ENCODE measurements at places on chromosomes 3 and 15. TPM values are rescaled to one million over a fixed set of nuclear protein-coding genes. Genes with fewer than 3 reads are reported as not detected.
A peak's percentile ranks its signal among the peaks of the same experiment; 100 is the strongest.

DNA sequence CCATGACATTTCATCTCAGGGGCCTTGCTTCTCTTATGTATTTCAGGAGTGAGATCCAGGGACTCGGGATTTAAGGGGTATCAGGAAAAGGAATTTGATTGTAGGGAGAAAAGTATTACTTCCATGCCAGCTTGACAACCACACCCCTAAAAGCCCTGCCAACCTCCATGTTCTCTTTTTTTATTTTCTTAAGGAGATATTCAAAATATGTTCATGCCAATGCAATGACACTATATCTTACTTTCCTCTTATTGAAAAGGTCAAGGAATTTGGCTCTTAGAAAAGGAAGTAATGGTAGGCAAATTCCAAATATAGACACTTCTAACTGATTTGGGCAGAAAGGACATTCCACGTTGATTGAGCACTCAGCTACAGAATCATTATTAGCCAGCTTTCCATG, 407.5 kb upstream of the NECTIN3 start:
- DNase-seq = no peak

DNA sequence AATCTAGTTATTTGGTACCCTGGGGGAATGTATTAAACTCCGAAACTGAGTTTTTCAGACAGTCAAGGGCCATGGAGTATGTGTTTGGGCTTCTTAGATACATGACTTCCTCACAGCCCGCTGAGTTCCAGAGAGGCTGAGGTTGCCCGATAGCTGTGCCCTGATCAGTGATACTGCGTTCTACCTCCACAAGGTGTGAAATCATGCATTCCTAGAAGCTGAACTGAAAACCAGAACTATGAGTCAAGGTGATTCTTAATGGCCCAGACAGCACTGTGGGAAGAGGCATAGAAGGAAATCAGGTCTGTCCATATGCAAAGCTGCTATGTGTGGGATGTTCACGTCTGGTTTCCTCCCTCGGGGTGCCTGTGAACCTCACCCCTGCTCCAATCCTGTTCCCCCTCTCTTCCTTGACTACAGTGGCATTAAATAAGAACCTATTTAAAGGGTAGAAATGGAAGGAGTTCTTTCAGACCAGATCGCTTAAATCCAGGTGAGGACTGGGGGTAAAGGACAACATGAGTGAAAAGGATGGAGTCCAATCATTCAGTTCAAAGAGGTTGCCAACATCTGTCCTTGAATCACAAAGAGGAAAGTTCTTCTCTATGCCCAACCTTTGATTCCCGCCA, 74.3 kb downstream of the MYO1E start:
- DNase-seq = no peak

Gene ITGA11
- 22.4 TPM for total RNA-seq

DNA sequence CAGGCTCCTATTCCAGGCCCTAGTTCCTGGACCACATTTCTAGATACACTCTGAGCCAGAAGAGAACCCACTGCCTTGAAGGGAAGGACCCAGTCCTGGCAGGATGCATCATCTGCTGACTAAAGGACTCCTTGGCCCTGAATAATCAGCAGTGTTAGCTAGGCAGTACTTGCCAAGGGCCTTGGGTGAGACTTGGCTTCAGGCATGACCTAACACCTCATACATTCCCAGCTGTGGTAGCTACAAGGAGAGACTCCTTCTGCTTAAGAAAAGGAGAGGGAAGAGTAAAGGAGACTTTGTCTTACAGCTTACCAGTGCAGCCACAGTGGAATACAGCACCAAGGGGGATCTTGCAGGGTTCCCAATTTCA, 26.4 kb downstream of the PEAK1 start:
- DNase-seq = no peak

Gene UROC1
- total RNA-seq = not detected

Gene CHRNA5
- 2.6 TPM for total RNA-seq

Gene PLSCR5
- total RNA-seq = not detected

GRCh38 chr3:114364806-114365654, 71.2 kb downstream of the TIGIT start:
- DNase-seq = no peak

GRCh38 chr3:49914906-49915305, 11.2 kb upstream of the MST1R start:
- no peak for DNase-seq

Gene WDR76
- total RNA-seq = 4.3 TPM

GRCh38 chr3:78761126-78761525, 1006.7 kb downstream of the ROBO1 start:
- DNase-seq = no peak

- peak; percentile 53 for DNase-seq
Measured at GRCh38 chr3:50168388-50168787, 13.3 kb downstream of the SEMA3F start.

Gene HDGFL3
- total RNA-seq = 30.6 TPM

Gene UPK1B
- 4.3 TPM for total RNA-seq

Gene NOX5
- total RNA-seq = 0.18 TPM

Gene CCDC39
- not detected for total RNA-seq
